ENCODE measurements at places on chromosomes 16 and 17.
A peak's percentile ranks its signal among the peaks of the same experiment; 100 is the strongest.

- no peak for DNase-seq
Observed at GRCh38 chr16:57844416-57845030, 42.2 kb upstream of the KIFC3 start.

- no peak for DNase-seq
Observed at GRCh38 chr16:521381-522210, 5.9 kb upstream of the CAPN15 start.

- DNase-seq = peak; percentile 31
Observed at GRCh38 chr16:15434425-15435215, at the start of gene BMERB1. Gene BMERB1, plus strand, starts transcription at chr16:15434588. Its CDS starts 66 bp downstream, at chr16:15434654.

DNA sequence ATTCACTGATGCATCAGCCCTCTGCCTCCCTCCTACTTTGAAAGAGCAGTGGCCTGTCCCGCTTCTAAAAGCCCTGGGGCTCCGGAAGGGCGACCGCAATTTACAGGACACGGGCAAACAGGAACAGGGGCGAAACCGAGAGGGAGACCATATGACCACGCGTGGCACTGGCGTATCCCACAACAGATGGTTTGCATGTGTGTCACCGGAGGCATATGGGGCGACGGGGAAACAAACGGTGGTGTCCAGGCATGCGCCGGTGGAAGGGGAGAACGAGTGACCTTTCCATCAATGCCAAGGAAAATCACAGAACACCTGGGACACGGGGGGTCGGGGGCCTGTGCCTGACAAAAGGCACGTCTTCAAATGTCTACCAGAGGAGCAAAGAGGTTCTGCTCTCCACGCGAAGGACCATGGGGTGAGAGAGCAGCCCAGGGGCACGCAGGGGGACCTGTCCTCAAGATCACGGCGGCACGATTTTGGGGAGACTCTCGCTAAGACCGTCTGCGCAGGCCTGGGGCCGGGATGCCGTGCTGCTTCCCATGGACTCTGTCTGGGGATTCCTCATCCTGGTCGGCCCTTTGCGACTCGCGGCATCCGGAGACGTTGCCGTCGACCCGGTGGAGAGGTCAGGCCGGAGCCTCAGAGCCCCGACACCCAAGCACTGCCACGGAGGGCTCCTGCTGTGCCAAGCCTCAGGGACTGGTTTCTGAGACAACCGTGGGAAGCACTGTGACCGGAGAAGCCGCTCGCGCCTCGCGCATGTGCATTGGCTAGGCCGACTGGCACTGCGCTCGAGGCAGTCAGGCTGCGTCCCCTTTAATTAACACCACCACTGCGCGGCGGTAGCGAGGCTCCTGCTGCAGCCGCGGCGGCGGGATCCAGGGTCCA is 12.8 kb upstream of the KCNJ18 start:
- DNase-seq = peak; percentile 43

DNA sequence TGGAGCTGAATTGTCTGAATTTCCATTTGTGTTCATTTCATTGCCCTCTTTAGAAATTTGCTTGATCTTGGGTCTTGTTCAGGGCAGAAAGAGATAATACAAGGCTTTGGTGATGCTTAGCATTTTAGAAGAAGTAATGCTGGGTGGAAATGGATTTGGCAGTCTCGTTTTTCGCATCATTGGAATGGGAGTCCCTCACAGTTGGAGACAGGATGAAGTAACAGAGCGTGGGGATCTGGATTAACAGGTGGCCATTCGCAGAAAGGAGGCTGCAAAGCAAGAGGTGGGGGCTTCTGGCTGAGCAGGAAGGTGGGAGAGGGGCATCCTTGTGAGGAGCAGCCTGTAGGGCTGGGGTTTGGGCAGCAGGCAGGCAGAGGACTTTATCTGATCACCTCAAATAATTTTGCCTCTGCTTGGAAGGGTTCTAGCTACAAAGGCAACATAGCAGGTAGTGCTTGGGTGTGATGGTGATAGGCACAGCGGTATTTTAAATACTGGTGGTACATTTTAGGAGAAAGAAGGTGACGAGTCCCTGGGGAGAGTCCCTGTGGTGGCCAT is 17.0 kb downstream of the KSR1 start:
- no peak for DNase-seq

GRCh38 chr17:39767147-39767546 is 29.4 kb downstream of the GRB7 start:
- no peak for DNase-seq

- DNase-seq = peak; percentile 95
Observed at GRCh38 chr17:5584383-5585286, at the start of gene NLRP1. Gene NLRP1, minus strand, starts transcription at chr17:5584509. Its CDS starts 552 bp downstream, at chr17:5583957.

DNA sequence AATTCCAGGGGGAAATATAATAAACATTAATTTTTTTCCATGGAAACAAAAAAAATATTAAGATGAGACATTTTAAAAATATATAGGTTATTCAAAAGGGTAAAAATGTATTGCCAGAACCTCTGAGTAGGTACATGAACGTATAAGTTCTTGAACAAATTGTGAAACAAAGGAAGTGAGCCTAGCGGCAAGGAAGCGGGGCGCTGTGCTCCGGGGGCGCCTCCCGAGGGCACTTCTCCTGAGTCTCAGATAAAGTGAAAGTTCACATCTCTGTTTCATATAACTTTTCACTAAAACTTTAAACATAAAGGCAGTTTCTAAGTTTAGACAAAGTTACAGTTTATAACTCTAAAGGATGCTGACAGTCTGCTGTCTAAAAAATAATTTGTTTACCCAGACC is 52.3 kb downstream of the TNRC6C start:
- DNase-seq = no peak

DNA sequence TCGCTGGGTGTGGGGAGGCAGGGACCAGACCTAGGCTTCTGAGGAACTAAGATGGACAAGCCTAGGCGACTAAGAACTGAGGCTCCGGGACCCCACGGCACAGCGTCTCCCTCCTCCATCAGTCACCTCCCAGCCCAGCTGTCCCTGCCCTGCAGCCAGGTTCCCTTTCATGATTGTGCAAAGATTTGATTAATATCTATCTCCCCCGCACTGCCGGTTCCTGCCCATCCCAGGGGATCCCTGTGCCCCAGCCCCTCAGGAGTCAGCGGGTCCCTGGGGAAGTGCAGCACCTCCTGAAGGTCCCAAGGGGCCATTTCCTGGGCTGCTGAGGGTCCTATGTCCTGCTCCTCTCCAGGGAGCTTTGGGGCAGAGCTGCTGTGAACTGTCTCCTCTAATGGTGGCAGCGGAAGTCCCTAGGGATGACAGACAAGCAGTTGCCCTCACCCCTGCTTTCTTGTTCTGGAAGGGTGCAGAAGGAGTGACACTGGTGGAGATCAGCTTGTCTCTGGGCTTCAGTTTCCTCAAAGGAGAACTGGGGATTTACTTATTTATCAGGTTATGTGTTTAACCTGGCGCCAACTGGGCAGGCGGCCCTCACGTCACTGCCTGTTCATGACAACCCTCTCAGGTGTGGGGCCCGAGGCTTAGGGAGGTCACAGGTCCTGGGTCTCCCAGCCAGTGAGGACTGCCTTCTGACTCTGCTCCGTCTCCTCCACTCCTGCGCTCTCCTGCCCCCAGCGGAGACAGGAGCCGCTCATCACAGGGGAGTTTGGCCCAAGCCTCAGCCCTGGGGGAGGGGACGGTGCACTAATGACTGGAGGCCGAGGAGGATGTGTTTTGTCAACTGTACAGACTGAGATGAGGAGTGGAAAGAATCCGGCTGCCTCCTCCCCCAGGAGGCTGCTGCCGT is 1.9 kb upstream of the C16orf74 start:
- DNase-seq = peak; percentile 24

GRCh38 chr16:17469011-17469740 is 1.6 kb downstream of the XYLT1 start:
- DNase-seq = peak; percentile 8

DNA sequence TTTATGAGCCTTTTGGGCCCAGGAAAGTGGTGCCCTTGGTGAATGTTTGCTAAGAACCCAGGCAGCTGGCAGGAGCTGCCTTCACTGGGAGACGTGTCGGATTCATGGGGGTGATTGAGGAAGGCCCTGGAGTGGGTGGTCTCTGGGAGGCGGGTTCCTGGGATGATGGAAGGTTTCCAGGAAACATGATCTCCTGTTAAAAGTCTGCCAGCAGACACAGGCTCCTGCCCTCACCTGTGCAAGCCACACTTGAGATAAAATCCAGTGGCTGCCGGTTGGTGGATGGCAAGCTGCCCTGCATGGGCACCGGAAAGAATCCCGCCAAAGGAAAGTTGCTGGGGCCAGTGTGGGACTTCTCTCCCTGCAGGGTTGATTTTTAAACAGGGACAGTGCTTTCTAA is 189.0 kb upstream of the CIBAR2 start:
- no peak for DNase-seq

- no peak for DNase-seq
Observed at GRCh38 chr17:43615330-43616028, 46.2 kb downstream of the MEOX1 start.

- DNase-seq = no peak
Observed at GRCh38 chr17:75542728-75543336, 17.3 kb downstream of the LLGL2 start.

GRCh38 chr16:81449899-81450608 is 5.4 kb downstream of the CMIP start:
- DNase-seq = no peak

- DNase-seq = no peak
Observed at GRCh38 chr16:87958632-87959031, 7.4 kb downstream of the BANP start.

DNA sequence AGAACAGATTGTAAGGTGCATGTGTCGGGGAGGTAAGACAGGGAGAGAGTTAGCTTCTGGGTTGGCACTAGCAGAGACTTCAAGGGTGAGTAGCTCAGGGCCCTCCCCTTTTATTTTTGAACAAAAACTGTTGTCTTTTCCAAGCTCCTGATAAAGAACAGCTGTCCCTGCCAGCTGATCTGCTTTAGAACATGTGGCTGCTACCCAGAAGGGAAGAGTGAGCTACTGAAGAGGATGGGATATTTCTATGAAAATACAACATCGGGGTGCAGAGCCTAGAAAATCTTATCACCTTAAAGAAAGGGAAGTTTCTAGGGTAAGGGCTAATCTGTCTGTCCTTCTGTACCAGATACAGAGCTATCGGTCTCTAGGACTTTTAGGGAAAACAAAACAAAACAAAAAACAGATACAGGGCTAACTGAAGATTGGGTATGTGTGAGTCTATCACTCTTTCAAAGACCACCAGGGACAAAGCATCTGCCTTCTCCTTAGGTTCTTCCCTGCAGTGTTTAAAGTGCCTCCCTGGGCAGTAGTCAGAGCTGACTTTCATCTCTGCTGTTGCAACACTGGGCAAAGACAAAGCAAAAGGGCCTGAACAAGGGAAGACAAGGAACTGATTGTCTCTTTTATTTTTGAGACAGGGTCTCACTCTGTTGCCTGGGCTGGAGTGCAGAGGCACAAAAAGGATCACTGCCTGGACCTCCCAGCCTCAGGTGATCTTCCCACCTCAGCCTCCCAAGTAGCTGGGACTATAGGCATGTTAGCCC is 5.0 kb upstream of the DHRS13 start:
- DNase-seq = no peak

- no peak for DNase-seq
Observed at GRCh38 chr17:34248511-34249024, 6.5 kb upstream of the CCL2 start.

- DNase-seq = no peak
Observed at GRCh38 chr17:12575641-12576040, 90.0 kb upstream of the MYOCD start.

GRCh38 chr16:15398618-15399316 is 3.2 kb downstream of the MPV17L start:
- no peak for DNase-seq

- no peak for DNase-seq
Observed at GRCh38 chr17:51481370-51481769, 221.0 kb downstream of the UTP18 start.

GRCh38 chr17:29524692-29525091 is 42.1 kb downstream of the ABHD15 start:
- DNase-seq = no peak

DNA sequence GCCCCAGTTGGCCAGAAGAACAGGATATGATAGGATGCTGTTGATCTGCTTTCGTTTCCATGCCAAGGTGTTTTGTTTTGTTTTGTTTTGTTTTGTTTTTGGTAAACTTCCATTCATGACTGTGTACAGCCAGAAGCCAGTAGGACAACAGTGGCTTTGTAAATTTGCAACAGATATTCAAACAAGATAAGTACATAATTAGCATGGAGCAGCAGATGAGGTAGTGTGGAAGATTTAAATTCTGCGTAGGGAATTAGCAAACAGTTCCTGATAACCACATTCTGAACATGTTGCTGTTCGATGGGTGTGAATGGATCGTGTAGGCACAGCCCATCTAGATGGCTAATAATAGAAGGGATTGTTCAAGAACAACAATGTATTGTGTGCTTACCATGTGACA is 1080.1 kb upstream of the RBFOX1 start:
- DNase-seq = no peak

DNA sequence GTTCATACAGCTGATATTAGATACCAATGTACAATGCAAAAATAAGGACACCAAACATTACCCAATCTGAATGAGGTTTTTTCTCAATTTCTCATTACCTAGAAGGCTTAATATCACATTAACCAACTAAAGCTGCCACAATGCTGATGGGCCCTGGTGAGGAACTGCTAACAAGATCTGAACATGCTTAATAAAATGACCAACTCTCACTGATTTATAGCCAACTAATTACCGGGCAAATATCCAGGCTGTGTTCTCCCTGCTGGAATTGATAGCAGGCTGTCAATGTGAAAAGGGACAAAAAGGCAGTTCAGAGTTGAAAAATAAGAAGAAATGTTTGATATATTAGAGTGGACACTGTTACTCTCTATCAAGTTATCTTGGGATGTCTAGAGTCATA is 124.6 kb downstream of the TOX3 start:
- no peak for DNase-seq

- DNase-seq = no peak
Observed at GRCh38 chr17:73976676-73977521, 226.6 kb upstream of the RPL38 start.

- no peak for DNase-seq
Observed at GRCh38 chr16:77928096-77928495, 94.3 kb upstream of the CLEC3A start.

DNA sequence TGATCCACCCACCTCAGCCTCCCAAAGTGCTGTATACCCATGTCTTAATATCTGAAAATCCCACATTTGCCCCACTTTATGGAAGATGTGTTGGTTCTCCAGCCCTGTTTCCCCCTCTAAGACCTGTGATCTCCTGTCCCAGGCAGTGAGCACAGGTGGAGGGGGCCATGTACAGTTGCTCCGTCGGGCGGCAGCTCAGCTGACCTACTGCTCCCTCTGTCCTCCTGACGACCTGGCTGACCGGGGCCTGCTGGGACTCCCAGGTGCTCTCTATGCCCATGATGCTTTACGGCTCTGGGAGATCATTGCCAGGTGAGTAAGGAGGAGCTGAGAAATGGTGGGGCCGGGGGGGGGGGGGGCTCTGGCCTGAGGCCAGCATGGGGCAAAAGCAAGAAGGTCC is 6.7 kb upstream of the RNASEK start:
- DNase-seq = no peak

- no peak for DNase-seq
Observed at GRCh38 chr17:39173526-39174274, 7.7 kb upstream of the ARL5C start.

GRCh38 chr16:54342966-54343365 is 56.4 kb upstream of the IRX3 start:
- DNase-seq = no peak
